ENCODE measurements at places on chromosomes 11 and 22.

DNA sequence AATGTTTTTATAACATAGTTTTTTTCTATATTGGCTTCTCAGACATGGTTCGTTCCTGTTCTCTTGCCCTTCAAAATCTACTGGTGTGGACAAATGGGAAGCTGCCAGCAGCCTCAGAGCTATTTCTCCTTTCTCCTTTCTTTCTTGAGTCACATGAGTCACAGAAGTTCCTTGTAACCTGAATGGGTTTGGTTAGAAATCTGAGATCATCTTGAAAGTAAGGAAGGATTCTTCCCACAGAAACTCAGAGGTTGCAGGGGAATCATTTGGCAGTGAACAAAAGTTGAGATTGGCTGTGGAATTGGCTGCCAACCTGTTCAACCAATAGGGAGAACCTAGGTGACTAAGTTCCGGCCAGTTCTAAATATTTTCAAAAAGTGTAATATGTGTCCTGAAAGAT is 12.5 kb downstream of the PLET1 start:
- peak; percentile 71 for DNase-seq

- peak; percentile 70 for DNase-seq
These were observed 16.1 kb upstream of the TPP1 start for GRCh38 chr11:6635082-6635932.

- DNase-seq: no peak
These were observed 35.3 kb downstream of the PPM1F start for GRCh38 chr22:21917181-21917958.

DNA sequence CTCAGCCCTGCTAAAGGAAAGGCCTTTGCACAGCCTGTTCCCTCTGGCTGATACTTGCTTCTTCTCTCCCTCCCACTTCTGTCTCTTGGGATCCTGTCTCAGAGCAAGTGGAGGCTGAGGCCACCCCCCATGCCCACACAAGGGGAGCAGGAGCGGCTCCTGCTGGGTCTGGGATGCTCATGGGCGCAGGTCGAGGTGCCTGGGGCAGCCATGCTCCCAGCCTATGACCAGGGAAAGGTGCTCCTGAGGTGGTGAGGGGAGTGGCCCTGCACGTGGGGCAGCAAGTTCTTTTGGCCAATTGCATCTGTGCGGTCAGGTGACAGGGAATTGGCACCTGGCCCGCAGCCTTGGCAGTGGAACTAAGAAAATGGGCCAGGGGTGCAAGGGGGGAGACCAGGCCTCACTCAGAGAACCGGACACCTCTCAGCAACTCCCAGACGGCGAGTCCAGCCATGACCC is 1.5 kb downstream of the MAPK11 start:
- DNase-seq: no peak

GRCh38 chr11:75427181-75427580 is 5.8 kb downstream of the KLHL35 start:
- DNase-seq: no peak

DNA sequence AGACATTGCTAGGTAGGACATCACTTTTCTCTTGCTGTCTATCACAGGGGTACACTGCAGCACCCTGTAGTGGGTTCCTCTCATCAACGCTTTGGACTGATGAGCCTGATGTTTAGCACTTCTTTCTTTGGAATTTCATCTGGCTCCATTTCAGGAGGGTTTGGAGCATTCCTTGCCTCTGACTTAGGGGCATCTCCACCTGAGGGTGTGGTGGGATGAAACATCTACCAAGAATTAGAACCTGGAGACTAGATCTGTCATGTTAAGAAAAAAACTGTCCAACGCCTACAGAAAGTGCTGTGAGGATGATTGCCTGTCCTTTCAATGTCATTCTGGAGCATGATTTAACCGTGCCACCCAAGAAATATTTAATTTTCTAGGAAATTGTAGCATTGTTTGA is 648.4 kb downstream of the ETS1 start:
- no peak for DNase-seq

DNA sequence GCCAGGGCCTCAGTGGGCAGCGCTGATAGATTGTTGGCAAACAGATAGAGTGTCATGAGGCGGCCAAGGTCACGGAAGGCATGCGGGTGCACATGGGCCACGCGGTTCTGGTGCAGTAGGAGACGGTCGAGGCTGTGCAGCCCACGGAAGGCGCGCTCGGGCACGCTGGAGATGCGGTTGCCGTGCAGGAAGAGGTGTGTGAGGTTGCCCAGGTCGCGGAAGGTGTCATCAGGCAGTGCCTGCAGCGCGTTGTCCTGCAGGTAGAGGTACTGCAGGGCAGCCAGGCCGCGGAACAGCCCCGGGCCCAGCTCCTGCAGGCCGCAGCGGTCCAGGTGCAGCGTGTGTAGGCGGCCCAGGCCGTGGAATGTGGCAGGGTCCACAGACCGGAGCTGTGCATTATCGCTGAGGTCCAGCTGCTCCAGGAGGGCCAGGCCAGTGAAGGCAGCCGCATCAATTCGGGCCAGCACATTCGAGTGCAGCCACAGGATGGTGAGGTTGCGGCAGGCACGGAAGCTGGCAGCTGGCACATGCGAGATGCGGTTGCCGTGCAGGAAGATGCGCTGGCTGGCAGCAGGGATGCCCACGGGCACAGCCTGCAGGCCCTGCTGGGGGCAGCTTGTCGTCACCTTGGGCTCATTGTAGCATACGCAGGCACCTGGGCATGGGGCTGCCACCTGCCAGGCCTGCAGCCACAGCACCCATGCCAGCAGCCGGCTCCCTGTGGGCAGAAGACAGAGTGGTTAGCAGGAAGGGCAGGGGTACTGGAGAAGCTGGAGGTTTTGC is 25.5 kb downstream of the RTN4R start:
- no peak for DNase-seq

GRCh38 chr22:24938741-24939341 is 7.7 kb downstream of the LHFPL7 start:
- DNase-seq: peak; percentile 53

DNA sequence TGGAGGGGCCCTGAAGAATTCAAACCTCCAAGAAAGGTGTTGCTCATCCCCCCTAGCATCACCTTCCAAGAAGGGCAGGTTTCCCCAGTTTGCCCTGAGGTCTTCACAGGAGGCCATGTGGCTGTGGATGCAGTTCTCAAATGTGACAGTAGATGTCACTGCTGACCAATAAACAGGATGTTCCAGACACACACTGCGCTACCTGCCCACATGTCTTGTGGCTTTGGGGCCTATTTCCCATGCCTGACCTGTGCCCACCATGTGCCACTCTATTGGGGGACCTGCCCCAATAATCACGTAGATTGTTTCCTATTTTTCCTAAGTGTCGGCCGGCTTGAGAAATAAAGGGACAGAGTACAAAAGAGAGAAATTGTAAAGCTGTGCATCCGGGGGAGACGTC is 4.5 kb downstream of the GSTT2 start:
- peak; percentile 55 for DNase-seq

- DNase-seq: no peak
These were observed 3.3 kb downstream of the OSBP2 start for GRCh38 chr22:30697975-30698374.

- no peak for DNase-seq
These were observed 19.5 kb downstream of the PVALB start for GRCh38 chr22:36797374-36797773.

DNA sequence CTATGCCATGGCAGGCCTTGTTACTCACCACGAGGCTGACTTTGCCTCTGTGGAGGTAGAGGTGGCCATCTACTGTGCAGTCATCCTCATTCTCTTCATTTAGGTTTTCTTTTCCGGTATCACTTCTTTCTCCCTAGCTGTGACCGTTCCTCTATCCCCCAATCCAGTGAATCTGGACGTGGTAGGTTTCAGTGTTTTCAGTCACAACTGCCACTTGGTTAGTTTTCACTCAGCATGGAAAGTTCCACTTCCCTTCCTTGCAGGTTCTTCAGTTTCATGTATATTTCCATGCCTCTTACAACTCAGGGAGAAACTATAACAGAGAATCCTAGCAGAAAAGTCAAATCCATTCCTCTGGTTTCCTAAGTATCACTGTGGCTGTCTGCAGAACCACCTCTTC is 1.9 kb downstream of the HPS4 start:
- no peak for DNase-seq

- DNase-seq: no peak
These were observed 8.2 kb upstream of the MICAL3 start for GRCh38 chr22:18032455-18033101.

DNA sequence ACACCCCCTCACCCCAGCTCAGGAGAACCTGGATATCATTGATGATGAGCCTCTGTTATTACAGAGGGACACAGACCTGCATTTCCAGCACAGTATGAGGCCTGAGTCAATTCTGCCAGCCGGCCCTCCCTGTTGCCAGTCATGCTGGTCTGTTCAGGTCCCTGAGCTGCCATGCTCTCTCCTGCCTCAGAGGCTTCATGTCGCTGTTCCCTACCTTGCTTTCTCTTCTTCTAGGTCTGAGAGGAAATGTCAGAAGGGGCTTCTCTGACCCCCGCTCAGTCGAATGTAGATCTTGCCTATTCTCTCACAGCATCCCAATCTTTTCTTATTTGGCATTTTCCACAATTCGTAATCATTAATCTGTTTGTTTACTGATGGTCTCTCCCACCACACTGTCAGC is 21.8 kb upstream of the ABCC8 start:
- no peak for DNase-seq

- DNase-seq: no peak
These were observed 3.0 kb downstream of the LRP5 start for GRCh38 chr11:68315171-68315920.

DNA sequence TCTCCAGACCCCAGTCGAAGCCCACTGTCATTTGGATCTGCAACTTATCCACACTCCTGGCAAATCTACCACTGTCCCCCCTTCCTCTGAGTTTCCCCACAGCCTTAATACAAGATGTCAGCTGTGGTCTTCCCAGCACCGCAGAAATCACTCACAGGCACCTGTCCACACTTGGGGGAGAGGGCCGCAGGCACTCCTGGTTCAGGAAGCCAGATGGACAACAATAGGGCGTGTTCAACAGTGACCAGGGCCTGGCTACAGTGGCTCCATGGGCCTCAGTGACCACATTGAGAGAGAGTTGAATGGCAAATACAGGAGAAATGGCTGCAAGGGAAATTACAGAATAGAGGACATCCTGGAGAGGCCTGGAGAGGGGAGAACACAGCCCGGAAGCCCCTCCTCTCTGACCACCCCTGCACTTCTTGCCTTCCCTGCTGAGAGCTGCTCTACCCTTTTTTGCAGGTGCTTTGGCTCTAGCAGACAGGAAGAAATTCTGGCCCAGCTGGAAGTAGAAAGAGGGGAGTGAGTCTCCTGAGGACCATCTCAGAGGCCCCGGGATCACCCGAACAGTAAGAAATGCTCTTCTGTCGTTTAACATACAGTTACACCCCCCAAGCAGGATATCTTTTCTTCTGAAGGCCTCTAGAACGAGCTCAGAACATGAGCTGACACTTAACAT is 164.6 kb downstream of the FEZ1 start:
- no peak for DNase-seq

- no peak for DNase-seq
These were observed 7.3 kb downstream of the DDI1 start for GRCh38 chr11:104043678-104044239.

DNA sequence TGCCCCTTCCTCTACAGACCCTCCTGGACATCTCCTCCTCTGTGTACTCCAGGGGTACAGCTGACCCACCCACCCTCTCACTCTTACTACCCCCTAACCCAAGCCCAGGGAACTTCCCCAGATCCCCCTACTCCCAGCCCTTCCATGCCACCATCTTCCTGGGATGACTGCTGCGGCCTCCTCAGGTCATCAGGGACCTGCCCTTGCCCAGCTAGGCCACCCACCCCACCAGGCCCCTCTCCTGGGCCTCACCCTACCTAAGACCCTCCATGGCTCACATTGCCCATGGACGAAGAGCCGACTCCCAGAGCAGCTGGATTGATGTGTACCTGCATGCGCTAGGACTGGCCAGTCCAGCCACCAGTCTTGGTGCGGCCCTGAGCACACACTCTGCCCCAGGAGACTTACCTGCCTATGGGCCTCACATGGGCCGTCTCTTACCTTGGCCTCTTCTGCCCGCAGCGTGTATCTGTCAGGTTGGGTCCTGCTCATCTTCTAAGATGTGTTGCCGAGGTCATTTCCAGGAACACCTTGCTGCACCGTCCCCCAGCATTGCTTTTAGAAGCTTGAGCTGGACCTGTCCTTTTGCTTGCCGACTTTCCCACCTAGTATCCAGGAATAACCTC is 2.0 kb upstream of the CLDN5 start:
- no peak for DNase-seq

- DNase-seq: no peak
These were observed 28.1 kb downstream of the DRD4 start for GRCh38 chr11:665062-665703.

- DNase-seq: no peak
These were observed 19.1 kb downstream of the OR51E1 start for GRCh38 chr11:4662876-4663275.

- DNase-seq: peak; percentile 62
These were observed 3.3 kb downstream of the MTMR2 start for GRCh38 chr11:95920460-95921105.

DNA sequence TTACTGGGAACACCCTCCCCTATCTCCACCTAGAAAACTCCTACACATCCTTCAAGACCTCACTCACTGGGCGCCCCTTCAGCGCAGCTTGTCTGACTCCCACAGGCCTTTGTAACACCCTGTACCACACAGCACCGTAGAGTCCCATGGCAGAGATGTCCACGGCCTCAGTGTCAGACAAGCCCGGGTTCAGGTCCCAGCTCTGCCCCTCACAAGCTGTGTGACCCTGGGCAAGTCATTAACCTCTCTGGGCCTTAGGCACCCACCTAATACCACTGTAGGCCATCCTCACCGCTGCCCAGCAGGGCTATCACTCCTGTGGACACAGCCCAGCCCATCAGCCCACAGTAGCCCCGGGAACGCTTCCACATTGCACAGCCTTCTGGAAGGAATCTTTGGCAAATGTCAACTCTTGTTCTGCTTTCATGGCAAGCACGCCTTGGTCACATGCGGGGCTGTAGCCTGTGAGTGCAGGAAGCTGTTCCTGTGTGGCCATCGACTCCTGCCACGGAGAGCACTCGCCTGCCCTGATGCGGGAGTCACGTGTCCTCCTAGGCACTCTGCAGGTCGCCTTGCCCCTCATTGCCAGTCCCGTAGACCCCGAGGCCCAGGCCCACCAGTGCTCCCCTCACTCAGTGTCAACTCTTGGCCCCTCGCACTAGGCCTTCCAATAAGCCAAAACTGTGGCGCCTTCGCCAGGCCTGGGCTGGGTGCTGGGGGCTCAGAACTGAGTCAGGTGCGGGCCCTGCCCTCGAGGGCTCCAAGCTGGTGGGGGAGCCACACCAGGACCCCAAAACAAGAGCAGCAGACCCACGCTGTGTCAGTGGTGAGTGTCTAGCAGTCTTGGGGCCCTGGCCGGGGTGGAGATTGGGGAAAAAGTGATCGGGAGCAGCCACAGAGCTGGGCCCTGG is 32.9 kb upstream of the RFPL3 start:
- no peak for DNase-seq

GRCh38 chr11:39247570-39248137 is 2211.8 kb downstream of the LRRC4C start:
- DNase-seq: no peak

Data from suppressor macrophage treated with lipopolysaccharide for 1 hour (primary cell).